Fibroblast of skin of back (primary cell): ENCODE measurements at places on chromosomes 11 and 22.

- DNase-seq: no peak
Measured at GRCh38 chr11:17280494-17281127, 4.1 kb downstream of the NUCB2 start.

- DNase-seq: no peak
Measured at GRCh38 chr11:16561150-16561549, 177.3 kb upstream of the C11orf58 start.

GRCh38 chr11:128555606-128556005 is 31.8 kb downstream of the ETS1 start:
- peak; percentile 41 for DNase-seq

GRCh38 chr11:1737080-1737757 is 13.2 kb downstream of the IFITM10 start:
- DNase-seq: no peak

DNA sequence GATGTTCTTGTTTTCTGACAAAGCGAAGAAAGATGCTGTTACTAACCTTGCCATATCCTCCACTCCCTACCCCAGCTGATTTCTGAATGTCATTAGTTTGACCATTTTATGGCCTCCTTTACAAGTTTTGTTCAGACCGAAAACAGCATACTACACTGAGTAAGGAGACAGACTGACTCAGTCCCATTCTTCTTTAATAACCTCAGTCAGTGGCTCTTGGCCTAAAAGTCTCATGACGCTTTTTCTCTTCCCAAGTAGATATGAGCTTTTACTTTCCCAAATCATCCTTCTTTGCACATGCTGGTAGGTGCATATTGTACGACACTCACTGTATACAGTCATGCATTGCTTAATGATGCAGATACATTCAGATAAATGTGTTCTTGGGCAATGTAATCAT is 8.0 kb upstream of the FIBIN start:
- no peak for DNase-seq

- no peak for DNase-seq
Measured at GRCh38 chr11:88454881-88455280, 117.3 kb upstream of the CTSC start.
